Left ventricle myocardium superior (tissue), 1 donor: ENCODE measurements at places on chromosomes 1 and 21. TPM values are rescaled to one million over a fixed set of nuclear protein-coding genes. Genes with fewer than 3 reads are reported as not detected.

FAM229A gene
- 2.8 TPM for total RNA-seq

FAM72A gene
- total RNA-seq = 1.5 TPM

CHIA gene
- total RNA-seq = not detected

KIAA1614 gene
- 7.0 TPM for total RNA-seq

PADI2 gene
- 1.1 TPM for total RNA-seq

HHIPL2 gene
- total RNA-seq = not detected

NES gene
- total RNA-seq = 94.7 TPM

LIPI gene
- total RNA-seq = not detected

LCE6A gene
- total RNA-seq = not detected

FMOD gene
- 9.6 TPM for total RNA-seq

CD5L gene
- 3.5 TPM for total RNA-seq

TSPAN1 gene
- total RNA-seq = 0.72 TPM

HAO2 gene
- not detected for total RNA-seq

DNA sequence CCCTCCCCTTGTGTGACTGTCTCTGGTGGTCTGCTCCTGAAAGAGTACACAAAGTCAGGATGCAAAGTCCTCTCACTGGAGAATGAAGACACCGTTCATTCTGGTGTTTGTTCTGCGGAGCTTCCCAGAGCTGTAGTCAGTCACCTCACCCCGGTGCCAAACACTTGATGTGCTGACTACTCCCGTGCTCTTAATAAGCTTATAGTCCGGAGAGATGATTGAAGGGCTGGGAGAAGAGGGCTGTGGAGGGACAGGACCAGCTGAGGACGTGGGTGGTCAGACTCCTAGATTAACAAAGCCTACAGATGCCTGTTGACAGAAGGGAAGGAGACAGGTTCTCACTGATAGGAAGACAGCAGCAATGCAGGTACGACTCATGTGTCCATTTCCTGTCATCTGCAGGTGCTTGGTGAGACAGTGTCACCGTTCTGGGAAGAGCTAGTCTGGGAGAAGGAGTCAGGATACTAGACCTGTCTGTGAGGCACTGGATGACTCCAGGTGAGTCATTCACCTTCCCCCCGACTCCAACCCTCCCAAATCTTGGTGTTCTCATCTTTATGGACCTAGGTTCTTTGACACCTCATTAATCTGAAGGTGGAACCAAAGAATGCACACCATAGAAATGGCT is 40.4 kb upstream of the LRRN2 start:
- DNase-seq = no peak

- DNase-seq = no peak
Observed at GRCh38 chr1:42860339-42861013, 14.1 kb downstream of the ZNF691 start.

DNA sequence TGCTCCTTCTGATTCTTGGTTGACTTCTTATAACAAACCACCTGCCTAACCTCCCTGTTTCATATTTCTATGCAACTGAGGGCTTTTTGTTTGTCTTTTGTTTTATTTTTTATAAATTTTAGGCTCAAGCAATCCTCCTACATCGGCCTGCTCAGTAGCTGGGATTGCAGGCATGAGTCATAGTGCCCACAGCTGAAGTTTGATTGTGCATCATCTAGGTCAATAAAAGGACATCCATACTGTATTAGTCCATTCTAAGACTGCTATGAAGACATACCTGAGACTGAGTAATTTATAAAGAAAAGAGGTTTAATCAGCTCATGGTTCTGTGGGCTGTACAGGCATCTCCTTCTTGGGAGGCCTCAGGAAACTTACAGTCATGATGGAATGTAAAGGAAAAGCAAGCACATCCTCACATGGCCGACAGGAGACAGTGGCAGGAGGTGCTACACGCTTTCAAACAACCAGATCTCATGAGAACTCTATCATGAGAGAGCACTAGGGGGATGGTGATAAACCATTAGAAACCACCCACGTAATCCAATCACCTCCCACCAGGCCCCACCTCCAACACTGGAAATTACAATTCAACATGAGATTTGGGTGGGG is 285.0 kb downstream of the SIPA1L2 start:
- no peak for DNase-seq

DNA sequence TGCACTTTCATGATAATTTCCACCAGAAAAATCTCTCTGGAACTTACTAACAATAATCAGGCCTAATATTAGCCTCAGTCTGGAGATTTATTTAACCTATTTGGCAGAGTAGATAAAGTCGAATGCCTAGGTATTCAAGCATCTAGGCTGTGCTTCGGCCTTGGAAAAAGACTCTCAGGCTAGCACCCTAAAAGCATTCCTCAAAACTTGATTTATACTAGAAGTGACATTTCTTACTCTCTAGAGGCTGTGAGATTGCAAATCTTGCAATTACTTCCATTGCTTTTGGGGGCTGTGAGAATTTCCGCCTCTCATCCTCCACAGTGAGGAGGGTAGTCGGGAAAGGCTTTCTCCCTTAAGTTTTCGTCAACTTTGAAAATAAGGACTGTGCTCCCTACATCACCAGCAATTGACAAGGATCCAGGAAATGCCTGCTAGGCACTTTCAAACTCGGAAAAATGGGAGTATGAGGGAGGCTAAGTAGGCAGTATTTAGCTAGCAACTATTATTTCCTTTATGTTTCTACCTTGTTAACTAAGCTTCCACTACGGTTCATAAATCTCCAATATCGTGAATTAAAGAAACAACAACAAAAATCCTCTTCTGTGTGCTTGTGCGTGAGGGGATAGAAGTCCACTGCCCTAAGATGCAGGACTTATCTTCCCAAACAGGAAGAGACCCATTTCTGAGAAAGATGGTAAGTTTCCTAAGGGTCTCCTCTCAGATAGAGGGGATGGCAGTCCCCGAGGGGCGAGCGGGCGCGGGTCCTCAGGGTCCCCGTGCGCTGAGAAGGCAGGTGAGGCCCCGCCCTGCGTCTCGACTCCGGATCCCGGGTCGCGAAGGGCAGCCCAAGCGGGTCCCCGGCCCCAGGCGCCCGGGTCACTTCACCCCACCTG is 1.1 kb upstream of the LMO4 start:
- DNase-seq = no peak

GRCh38 chr1:171898941-171899340 is 57.6 kb downstream of the DNM3 start:
- no peak for DNase-seq

GRCh38 chr1:63969441-63969901 is 195.7 kb downstream of the ROR1 start:
- no peak for DNase-seq

GRCh38 chr1:23527366-23527765 is 3.7 kb downstream of the E2F2 start:
- no peak for DNase-seq

GRCh38 chr1:202642212-202642611 is 68.0 kb downstream of the SYT2 start:
- DNase-seq = no peak

GRCh38 chr1:115641762-115642167 is at the start of gene VANGL1:
VANGL1 (plus strand) TSS chr1:115641970; CDS start chr1:115651414, 9,444 bp downstream.
- DNase-seq = peak; percentile 90

DNA sequence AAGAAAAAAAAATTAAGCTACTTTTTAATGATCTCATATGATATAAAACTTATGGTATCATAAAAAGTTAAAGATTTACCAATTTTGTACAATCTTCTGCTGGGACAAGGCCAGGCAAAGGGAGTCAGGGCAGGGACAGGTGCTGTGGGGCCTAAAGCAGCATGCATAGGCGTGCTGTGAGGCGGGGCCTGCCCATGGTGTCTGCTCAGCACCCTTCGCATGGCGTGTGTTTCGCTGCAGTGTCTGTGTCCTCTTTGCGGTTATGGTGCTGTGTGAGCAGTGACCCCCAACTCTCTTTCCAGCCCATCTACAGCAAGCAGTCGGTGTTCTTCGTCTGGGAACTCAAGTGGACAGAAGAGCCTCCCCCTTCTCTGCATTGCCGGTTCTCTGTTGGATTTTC is 13.4 kb upstream of the PWP2 start:
- DNase-seq = no peak

DNA sequence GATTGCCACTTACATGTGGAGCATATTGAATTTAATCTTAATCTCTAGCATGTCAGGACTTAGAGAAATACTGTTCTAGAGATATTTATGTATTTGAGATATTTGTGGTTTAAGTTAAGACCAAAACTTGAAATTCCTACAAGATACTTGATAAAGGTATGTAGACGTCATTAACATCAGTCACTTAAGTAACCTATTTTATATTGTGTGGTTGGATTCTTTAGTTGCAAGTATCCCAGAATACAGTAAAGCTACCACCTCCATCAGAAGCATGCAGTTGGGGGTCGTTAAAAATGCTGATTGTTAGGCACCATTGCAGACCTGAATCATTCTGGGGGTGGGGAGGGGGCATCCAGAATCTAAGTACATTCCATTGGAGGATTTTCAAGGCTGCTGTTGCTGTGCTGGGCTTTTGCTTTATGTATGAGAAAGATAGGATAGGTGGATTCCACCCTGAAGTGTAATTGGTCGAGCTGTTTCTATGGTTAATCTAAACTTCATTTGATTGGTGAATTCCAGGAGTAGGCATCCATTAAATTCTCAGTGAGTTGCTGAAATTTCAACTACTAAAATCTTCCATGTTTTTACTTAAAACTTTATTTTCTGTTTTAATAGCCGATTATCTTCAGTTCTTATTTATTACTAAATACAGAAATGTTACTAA is 4.0 kb downstream of the H3-3A start:
- DNase-seq = no peak

GRCh38 chr1:89171067-89171438 is 4.8 kb downstream of the GBP7 start:
- no peak for DNase-seq

DNA sequence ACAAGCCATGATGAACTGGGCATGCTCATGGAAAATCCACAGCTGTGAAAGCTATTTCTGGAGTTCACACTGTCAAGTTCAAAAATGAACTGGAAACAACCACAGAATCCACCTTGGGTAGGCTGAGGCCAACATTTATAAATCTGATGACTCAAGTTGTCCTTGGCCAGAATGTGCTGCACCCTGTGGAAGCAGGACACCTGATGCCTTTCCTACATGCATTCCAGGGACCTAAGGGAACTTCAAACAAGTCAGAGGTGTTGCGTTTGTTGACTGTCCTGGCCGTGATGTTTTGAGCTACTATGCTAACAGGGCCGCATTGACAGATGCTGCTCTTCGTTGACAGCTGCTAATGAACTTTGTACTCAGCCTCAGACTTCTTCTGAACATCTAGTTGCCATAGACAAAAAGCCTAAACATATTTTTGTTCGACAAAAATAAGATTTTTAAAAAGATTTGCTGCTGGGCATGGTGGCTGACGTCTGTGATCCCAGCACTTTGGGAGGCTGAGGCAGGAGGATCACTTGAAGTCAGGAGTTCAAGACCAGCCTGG is 127.9 kb upstream of the SLC45A1 start:
- DNase-seq = peak; percentile 1

DNA sequence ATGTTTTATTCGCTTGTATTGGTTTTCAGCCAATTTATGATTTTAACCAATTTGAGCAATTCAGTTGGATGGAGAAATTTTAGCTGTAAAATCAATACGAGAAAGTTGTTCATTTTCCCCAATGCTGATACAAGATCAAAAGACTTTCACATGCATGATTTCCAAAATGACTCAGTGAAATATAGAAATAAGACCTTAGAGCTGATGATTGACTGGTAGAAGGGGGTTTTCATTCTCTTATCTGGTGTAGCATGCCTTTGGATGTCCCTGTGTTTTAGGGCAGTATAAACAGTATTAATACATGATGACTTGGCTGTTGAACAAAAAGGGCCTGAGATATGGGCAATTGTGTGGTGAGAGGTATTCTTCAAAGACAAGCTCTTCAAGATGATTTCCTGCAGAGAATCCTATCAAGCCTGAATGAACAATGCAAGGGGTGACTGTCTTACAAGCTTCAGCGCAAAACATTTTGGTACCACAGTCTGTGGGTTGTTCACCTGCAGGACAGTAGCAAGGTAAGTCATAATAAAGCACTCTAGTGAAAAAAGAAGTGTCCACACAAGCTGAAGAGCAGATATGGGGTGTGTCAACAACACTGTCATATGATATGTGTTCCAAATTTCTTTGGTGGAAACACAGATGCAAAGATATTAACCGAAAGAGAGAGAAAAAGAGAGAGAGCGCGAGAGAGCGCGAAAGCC is 156.2 kb downstream of the TNFSF18 start:
- DNase-seq = no peak

DNA sequence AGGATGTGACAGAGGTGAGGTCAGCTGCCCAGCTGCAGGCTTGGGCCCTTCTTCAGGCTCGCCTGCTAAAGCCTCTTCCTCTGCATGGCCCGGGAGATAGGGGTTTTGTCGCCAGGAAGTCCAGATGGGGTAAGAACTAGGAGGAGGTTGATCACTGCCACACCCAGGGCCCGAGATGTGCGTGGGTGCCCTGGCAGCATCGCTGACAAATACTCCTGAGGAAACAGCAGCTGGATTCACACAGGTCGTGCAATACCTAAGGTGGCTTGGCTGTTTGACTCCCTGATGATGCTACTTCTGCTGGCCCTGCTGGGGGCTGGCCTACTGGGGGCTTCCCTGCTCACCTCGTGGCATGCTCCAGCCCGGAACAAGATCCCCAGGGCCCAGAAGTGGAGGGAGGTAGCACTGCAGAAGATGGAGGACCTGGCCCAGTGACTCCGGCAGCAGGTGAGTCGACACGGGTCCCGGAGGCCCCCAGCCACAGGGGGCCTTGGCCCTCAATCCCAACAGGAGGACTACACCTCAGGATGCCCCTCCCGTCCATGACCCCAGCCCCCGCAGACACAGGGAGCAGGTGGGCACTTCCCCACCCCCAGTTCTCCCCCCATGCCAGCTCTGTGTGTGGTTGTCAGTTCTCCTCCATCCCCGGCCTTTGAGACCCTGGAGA is 29.6 kb downstream of the FAAH start:
- DNase-seq = no peak

DNA sequence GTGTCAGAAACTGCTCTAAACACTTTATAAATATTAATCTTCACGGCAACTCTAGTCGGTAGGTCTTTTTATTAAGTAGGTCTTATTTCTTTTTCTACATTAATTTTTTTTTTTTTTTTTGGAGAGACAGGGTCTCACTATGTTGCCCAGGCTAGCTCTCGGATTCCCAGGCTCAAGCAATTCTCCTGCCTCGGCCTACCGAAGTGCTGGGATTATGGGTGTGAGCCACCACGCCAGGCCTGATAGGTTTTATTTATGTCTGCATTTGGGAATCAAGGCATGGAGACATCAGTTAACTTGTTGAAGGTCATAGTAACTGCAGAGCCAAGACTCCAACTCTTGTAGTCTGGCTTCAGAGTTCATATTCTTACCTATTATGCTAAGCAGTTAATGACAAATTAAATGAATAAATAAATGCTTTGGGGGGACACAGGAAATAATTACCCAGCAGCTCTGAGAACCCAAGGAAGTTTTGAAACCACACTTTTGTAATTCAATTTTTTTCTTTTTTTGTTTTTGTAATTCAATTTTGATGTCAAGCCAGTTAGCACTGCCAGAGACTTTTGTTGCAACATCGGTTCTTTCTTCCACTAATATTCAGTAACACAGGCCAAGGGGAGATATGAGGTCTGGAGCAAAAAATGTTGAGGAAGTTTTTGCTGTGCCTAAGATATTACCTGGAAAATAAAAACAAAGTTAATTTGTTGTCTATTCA is 9.4 kb upstream of the UAP1 start:
- no peak for DNase-seq
